ENCODE measurements at places on chromosomes 5 and 9.

DNA sequence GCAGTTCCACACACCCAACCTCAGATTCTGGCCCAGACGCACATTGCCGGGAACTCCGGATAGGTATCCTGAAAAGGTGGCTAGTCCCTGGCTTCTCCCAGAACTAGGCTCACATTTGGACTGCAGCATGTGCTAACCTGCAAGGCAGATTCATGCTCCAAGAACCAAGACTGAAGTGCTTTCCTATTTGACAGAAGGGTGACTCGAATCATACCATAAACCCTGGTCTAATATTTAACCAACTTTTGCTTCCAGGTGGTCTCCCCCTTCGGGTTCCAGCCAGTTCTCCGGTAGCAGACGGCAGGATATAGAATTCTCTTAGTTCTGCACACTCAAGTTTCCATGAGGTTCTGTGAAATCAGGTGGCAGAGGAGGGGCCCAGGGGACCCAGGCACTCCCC, 7.6 kb downstream of the PTGES start:
- DNase-seq, result no peak

- DNase-seq, result no peak
These were observed 112.2 kb downstream of the FOXD1 start for GRCh38 chr5:73336366-73336765.

DNA sequence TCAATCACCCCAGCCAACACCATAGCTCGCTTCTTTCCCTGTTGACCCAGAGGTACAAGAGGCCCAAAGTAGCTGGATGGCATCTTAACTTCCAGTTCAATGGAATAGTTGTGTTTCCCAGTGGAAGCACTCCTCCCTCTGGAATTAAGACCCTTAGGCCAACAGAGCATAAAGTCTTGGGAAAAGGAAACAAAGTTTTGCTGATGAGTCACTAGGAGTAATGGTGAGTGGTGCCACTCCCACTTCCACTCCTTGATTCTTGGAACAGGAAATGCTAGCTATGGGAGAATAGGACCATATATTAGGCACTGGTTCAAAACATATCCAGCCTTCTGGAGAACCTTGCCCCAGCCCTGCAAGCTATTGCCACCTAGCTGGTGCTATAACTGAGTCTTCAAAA, 44.7 kb upstream of the LMX1B start:
- no peak for DNase-seq

GRCh38 chr5:151870820-151871219, 53.8 kb downstream of the GLRA1 start:
- DNase-seq, result no peak

DNA sequence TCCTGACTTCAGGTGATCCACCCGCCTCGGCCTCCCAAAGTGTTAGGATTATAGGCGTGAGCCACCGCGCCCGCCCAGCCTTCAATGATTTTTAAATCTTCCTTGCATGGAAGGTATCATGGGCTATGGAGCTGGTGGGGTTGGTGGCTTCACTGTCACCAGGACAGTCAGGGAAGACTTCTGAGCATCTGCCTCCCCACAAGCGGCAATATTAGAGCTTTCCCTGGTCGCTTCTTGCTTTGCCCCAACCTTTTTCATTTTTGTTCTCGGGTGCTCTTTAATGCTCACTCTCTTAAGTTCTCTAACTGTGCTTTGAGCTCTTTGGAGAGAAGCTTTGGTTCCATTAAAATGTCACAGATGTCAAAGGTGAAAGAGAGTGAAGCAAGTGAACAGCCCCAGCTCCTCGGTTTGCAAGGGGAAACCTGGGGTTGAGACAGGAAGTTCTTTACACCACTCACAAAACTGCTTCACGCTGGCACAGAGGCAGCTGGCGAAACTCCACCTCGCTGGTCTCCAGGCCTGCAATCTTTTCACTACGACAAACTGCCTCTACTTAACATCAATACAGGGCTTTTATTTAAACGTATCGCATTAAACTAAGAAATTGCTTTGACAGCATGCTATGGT, 142.5 kb upstream of the RETREG1 start:
- no peak for DNase-seq
